Tibial nerve (tissue), 4 donors: ENCODE measurements at places on chromosomes 12 and 14. TPM values are rescaled to one million over a fixed set of nuclear protein-coding genes. Genes with fewer than 3 reads are reported as not detected.

Gene MYO1A
- total RNA-seq, result not detected

- H3K27me3 ChIP-seq, result no peaks in the 10 kb centered on the region
- H3K4me1 ChIP-seq, result no peaks in the 10 kb centered on the region
- no peaks in the 10 kb centered on the region for H3K36me3 ChIP-seq
- no peak overlapping the region for H3K27ac ChIP-seq
- DNase-seq, result no peak
Observed at GRCh38 chr14:70121521-70121920, 67.2 kb downstream of the SLC8A3 start.

- H3K36me3 ChIP-seq, result no peaks in the 10 kb centered on the region
- H3K27me3 ChIP-seq, result no peaks in the 10 kb centered on the region
- H3K4me1 ChIP-seq, result no peaks in the 10 kb centered on the region
- no peak for DNase-seq
Observed at GRCh38 chr14:96953875-96954185, 156.6 kb downstream of the VRK1 start.

GRCh38 chr14:77105145-77105939 lies 7.3 kb downstream of the CIPC start:
- peaks cover 30% of the 10 kb centered on the region for H3K36me3 ChIP-seq
- no peaks in the 10 kb centered on the region for H3K27me3 ChIP-seq
- H3K4me3 ChIP-seq, result no peak overlapping the region
- peaks cover 66% of the 10 kb centered on the region for H3K4me1 ChIP-seq

Gene TCL1B
- not detected for total RNA-seq
